ENCODE measurements at places on chromosomes 4 and X.

GRCh38 chrX:119826399-119826959, 26.3 kb downstream of the UPF3B start:
- DNase-seq: no peak

DNA sequence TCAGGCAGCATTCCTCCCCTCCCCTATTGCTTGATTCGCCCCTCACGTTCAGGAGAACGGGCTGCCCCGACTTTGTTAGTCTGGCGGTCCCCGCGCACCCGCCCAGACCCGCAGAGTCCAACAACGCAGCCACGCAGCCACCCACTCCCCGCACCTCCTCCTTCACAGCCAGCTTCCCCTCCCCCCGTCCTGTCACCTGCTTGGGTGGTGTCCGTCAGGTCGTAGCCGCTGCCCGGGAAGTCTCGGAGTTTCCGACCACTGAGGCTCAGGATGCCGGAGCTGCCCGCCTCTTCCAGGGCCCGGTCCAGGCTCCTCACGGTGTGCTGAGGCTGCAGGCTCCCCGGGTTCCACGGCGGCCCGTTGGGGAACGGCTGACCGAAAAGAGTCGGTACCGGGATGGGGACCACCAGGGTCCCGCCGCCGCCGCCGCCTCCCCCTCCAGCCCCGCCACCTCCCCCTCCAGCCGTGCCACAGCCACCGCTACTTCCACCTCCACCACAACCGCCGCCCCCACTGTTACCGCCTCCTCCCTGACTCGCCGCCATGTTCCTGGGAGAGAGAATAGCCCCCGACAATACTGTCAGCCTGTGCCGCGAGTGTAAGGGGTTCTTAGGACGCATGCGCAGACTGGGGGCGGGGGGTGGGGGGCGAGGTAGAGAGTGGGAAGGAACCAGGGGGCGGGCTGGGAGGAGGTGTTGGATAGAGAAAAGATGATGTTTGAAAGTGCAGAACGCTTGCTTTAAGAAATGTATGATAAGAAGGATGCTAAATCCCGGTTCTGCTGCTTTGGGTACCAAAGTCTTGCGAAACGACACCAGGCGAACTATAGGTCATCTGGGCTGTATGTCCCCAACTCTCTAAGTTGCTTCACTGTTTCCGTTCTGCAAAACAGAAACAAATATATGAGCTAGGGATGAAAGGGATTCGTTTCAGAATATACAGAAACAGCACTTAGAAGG, at the start of gene LRCH2:
TSS of gene LRCH2 (minus strand) at position 600 of the 959 bp plus-strand sequence. CDS start at position 545, 55 bp downstream.
- DNase-seq: no peak

DNA sequence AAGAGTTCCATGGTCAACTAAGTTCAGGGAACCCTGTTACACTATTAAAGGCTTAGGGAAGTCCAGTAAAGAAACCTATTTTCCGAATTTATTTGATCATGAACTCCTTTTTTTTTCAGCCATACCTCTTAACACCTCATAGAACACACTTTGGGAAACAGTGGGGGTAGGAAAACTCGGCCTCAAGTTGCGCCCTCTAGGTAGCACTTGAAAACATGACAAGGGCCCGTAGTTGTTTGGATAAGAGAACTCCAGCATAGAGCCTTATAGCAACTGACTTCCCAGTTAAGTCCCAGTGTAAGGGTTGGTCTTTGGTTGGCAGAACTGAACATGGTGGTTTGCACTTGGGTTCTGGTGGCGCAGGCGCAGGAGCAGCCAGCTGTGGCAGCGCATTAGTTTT, 14.4 kb downstream of the OGT start:
- DNase-seq: no peak

DNA sequence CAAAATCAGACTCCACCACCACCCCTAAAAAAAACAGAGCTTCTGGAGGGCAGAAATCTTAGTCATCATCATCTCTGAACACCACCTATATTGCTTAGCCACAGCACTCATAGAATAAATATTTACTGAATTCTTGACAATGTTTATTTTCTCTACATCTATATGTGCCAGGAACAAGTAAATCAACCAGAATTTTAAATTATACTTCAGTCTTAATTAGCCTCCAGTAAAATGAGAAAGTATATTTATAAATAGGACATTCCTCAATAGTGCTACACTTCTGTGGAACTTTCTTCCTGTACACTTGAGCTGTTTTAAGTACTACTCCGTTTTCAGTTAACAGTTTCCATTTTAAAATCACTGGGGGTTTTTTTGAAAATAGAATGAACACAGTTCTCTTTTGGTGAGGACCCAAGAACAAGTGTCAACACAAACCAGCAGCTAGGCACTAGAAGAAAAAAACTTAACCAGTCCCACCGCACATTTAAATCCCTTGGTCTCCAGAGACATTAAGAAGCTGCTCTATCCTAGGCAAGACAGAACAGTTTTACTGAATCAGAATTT, 25.5 kb downstream of the SMIM14 start:
- no peak for DNase-seq

GRCh38 chr4:74054483-74055047, 16.1 kb upstream of the CXCL3 start:
- no peak for DNase-seq

GRCh38 chrX:116267511-116268040, 97.0 kb downstream of the AGTR2 start:
- no peak for DNase-seq

- no peak for DNase-seq
Measured at GRCh38 chr4:42736527-42737195, 79.8 kb upstream of the ATP8A1 start.

GRCh38 chr4:107473126-107473525, 246.9 kb downstream of the PAPSS1 start:
- no peak for DNase-seq

DNA sequence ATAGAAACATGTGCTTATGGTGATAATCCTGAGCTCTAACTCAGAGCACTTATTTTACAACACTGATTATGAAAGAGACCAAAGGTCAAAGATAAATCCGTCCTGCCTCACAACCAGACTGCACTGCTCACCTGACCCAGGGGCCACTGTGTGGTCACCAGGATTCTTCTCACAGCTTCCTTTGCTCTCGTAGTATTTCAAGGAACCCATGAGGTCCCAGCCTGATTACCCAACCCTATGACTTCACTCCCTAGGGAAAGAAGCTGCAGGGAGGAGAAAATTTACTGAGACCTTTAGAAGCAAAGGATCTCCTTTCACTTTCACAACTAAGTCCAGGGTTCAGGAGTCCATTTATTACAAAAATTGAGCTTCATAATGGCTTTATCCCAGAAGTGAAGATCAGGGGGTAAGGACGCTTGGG, 9.6 kb downstream of the SLC25A5 start:
- no peak for DNase-seq

DNA sequence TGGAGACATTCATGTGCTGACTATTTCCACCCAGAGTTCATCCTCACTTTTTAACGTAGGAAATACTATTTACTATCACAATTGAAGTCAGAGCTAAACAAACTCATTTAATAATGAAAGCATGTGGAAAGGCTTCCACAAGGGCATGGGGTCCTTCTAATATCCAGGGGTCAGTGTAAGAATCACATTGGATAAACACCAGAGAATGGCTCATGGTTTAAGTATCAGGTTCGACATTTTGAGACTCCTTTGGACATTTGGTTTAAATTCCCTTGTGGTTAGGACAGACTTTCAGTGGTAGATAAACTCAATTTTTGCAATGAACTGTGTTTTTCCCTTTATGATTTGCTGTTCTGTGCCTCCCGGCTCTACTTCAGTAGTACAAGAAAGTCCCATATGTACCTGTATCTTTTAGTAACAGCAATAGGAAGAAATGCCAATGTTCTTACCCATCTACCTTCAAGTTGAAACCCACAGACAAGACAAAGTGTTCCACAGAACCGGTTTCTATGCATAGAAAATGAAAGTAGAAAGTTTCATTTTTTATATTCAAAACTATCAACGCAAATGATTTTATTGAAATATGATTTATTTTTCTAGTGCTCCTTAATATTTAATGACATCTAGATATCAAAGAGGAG, 589.0 kb upstream of the FAM241A start:
- DNase-seq: no peak

- DNase-seq: no peak
Measured at GRCh38 chr4:54726907-54727306, 69.2 kb downstream of the KIT start.

DNA sequence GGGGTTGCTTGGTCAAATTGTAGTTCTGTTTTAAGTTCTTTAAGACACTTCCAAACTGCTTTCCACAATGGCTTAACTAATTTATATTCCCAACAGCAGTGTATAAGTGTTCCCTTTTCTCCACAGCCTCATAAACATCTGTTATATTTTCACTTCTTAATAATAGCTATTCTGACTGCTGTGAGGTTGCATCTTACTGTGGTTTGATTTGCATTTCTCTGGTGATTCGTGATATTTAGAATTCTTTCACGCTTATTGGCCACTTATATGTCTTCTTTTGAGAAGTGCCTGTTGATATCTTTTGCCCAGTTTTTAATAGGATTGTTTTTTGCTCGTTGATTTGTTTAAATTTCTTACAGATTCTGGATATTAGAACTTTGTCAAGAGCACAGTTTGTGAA, 278.6 kb upstream of the ITM2A start:
- no peak for DNase-seq

DNA sequence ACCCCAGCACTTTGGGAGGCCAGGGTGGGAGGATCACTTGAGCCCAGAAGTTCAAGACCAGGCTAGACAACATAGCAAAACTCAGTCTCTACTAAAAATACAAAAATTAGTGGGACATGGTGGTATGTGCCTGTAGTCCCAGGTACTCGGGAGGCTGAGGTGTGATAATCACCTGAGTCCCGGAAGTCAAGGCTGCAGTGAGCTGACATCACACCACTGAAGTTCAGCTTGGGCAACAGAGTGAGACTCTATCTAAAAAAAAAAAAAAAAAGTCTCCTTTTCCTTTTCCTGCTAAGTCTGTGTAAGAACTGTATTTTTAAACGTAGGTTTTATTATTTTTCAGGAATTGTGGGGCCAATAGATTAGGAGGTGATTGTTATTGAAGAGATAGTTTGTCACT, 356.7 kb downstream of the ARHGAP24 start:
- no peak for DNase-seq

DNA sequence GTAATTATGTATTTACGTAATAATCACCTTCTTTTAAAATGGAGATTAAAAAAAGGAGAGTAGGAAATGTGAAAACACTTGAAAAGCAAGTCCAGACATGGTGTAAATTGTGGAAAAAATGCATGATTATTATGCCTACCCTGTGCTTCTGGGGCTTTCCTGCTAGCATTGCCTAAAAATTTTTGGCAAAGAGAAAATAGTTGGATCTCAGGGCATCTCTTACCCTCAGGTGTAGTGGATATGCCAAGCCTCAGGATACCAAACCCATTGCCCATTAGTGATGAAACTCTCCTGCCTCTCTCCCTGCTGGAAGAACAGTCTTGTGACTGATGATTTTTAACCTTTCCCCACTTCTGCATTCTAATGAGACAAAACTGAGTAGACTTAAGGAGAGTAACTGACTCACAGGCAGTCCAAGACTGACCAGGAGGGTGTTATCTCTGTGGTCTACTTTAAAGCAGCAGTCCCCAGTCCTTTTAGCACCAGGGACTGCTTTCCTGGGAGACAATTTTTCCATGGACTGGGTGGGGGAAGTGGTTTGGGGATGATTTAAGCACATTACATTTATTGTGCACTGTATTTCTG, 174.6 kb downstream of the ZNF330 start:
- DNase-seq: no peak

GRCh38 chr4:107068116-107068515, 32.0 kb upstream of the DKK2 start:
- no peak for DNase-seq

- no peak for DNase-seq
Measured at GRCh38 chr4:111450867-111451266, 694.4 kb upstream of the FAM241A start.

GRCh38 chr4:164239433-164239832, 514.5 kb upstream of the SMIM31 start:
- no peak for DNase-seq

DNA sequence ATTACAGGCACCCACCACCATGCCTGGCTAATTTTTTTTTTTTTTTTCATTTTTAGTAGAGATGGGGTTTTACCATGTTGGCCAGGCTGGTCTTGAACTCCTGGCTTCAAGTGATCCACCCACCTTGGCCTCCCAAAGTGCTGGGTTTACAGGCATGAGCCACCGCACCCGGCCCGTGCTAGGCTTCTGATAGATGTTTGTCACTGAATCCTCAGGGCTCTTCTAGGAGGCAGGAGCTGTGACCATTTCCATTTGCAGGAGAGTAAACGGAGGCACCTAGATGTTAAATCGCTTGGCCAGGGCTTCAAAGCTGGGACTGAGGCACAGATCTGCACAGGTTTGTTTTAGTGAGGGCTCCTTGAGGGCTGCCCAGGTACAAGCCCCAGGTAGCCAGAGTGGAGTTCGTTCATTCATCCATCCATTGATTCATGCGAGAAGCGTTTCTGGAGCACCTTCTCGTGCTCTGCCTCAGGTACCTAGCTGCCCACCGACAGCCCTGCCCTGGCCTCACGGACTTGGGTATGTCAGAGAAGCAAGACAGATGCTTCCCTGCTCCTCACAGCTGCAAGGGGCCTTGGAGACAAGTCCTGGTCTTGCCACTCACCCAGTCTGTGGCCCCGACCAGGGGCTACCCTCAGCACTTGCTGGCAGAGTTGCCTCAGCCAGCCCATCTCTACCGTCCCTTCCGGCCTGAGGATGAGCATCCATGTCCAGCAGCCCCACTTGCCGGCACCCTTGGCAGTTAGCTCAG, 106.4 kb downstream of the PSAPL1 start:
- no peak for DNase-seq

GRCh38 chr4:23889814-23890341, at the start of gene PPARGC1A:
Gene PPARGC1A, minus strand, starts transcription at chr4:23890047. Its CDS starts 90 bp downstream, at chr4:23889957.
- DNase-seq: no peak

DNA sequence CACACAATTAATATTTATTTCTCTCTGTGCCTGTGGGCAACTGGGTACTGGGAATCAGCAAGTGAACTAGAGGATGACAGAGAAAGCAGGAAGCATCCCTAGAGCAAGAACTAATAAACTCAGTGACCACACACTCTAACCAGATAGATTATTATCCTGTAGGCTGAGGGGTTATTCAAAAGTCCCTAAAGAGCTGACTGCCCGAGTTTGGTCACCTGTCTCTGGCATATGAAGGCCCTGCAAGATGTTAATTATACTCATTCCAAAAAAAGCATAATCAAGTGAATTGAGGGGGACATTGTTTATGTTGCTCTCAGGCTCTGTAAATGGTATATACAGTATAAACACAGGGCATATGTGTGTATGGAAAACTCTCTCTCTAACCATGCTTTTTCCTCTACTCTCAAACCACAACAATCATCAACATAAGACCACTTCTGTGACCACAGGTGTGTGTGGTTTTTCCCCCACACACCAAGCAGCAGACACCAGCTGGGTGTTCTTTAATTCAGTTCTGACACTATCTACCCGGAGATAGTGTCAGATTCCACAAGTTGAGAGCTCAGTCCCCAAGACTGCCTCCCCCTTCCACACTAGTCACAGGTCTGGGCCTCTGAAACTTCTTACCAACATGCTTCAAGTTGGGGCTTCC, 6.2 kb upstream of the HPSE start:
- no peak for DNase-seq

- DNase-seq: no peak
Measured at GRCh38 chr4:118736900-118737299, 51.7 kb downstream of the METTL14 start.

- no peak for DNase-seq
Measured at GRCh38 chr4:76658231-76659102, 223.4 kb downstream of the SHROOM3 start.
